SK-N-MC (cell line): ENCODE measurements at places on chromosomes 13 and 19.

- DNase-seq = no peak
These were observed 187.5 kb upstream of the GPC6 start for GRCh38 chr13:93039131-93039530.

- no peak for DNase-seq
These were observed 685 bp downstream of the VWA8 start for GRCh38 chr13:41960211-41960636.

DNA sequence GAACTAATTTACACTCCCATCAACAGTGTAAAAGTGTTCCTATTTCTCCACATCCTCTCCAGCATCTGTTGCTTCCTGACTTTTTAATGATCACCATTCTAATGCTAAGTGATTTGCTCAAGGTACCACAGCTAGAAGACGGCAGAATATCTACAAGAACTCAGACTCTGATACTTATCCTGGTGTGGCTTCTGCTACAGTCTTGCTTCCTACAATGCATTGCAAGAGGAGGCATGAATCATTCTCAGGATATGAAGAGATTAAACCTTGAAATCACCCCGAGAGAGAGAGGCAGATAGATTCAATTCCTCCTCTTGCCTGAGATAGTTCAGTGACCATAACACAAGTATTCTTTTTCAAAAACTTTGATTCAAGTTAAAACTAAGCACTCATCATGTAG, 306.4 kb downstream of the TBC1D4 start:
- DNase-seq = no peak

DNA sequence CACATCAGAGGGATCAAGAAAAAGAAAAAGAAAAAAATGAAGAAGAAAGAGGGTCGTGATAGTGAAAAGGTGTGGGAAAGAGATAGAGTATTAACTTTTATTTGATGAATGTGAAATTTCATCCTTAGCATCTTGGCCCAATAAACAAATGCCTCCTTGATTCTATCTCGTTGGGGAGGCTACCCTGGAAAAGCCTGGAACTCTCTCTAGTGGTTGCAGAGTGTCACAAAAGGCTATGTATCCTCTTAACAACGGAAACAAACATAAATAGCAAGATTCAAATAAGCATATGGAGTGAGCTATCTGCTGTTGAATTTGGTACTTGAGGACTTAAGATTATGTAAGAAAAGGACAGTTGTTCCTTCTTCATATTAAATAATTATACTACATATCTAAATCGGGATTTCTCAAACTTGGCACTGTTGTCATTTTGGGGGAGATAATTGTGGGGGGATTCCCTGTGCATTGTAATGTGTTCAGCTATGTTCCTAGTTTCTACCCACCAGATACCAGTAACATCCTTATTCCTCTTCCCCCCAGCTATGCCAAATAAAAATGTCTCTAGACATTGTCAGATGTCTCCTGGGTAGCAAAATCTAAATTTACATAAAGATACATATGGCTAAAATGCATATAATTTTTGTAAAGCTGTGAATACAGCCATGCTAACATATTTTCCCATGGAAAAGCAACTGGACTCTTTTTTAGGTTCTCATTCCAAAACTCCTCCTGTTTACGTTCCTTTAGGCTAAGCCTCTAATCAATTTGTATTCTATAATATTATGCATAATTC, 557.2 kb downstream of the DCT start:
- DNase-seq = no peak

GRCh38 chr13:73090823-73091187, 32.0 kb downstream of the KLF5 start:
- DNase-seq = no peak

DNA sequence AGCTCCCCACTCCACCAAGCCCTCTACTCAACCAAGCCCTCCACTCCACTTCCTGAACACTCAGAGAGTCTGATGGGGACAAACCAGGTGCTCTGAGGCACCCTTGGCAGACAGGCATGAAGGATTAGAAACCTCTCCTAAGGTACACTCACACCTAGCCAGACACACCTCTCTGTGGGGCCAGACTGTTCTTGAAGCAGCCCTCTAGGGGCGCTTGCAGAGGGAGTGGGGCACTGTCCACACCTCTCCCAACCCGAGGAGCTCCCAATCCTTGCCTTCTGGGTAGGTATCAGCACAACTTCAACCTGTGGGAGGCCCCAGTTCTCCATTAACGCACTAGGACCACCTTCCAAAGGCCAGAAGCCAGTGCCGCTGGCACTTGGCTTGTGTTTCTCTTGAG, 108.7 kb upstream of the VSTM2B start:
- no peak for DNase-seq

DNA sequence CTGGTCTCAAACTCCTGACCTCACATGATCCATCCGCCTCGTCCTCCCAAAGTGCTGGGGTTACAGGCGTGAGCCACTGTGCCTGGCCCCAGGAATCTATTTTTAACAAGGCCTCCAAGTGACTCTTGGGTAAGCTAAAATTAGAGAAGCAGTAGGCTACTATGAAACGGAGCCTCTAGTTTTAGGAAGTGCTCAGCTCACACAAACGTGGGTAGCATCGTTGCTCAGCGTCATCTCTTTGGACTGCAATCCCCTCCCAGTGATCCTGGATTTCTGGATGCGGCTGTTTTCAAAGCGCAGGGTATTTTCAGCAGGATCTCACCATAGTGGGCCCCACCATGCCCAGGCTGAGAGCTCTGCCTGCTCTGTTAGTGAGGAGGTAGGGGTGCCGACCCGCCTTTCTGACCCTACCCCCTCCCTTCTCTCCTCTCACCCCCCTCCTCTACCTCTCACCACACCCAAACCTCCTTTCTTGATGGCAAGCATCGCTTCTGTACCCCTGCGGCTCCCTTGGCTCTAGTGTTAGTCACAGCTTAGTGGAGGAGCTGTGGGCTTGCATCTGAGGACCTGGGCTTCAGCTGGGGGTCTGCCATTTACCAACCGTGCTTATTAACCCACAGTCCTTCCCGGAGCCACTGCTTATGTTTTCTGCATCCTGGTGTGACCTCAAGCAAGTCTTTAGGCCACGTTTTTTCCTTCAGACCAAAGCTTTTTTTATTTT, 34.2 kb downstream of the GJA3 start:
- no peak for DNase-seq
